ENCODE measurements at places on chromosomes 7 and 10.

- no peak for DNase-seq
Measured at GRCh38 chr7:100745184-100745583, 11.8 kb downstream of the ZAN start.

DNA sequence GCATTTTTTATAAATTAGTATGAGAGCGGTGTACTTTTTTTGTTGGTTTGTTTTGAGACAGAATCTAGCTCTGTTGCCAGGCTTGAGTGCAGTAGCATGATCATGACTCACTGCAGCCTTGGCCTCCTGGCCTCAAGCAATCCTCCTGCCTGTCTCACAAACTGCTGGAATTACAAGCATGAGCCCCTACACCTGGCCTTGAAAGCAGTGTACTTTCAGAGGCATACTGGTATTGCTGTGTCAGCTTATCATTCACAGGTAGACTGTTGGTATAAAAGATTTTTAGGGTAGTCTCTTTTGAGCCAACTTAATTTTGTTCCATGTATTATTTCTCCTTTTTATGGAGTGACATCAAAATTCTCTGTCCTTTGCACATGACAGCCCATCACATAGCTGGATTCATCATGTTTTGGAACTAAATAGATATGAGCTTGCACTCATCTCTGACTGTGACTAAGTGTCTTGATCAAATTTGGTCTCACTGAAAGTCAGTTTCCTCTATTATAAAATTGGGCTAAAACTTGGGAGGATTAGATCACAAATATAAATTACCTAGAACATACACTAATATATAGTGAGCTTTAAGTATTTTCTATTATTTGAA is 12.4 kb downstream of the GNAT3 start:
- DNase-seq, result peak; percentile 95

DNA sequence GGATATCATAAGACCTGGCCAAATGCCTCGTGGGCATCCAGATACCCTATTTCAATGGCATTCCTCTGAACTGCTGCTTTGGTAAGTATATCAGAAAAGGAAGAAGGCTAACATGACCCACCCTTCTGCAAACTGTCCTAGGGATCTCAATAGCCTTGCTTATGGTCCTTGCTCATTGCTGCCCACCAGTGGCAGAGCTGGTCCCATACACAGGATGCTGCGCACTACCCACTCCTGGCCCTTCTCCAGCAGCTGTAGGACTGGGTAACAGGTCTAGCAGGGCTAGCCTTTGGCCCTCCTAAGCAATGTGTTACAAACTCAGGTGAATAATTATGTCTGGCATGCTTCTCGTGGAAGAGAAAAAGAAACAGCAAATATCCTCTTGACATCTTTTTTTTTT is 72.5 kb downstream of the C10orf90 start:
- DNase-seq, result no peak

DNA sequence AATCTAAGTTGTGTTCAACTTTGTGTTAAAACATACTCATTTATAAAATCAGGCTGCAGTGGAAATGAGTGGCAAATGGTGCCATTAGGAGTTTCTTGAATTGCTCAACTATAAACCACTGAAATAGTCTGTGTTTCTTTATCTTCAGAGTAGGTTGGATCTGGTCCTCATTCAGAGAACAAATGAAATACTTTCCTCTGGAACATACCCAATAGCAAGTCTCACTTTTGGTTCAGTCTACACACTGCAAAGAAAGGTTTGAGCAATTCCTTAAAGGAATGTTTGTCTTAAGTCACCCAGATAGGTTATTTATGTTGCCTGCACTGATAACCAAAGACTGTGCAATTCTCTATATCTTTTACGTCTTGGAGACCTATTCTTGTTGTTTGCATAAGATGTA is 62.5 kb downstream of the ABCB4 start:
- no peak for DNase-seq

- no peak for DNase-seq
Measured at GRCh38 chr7:36827726-36828703, 103.7 kb upstream of the AOAH start.

Data from retinal pigment epithelial cell (primary cell).